ENCODE measurements at places on chromosomes 5 and 9.
A peak's percentile ranks its signal among the peaks of the same experiment; 100 is the strongest.

GRCh38 chr5:180869587-180869986 lies 8.5 kb upstream of the ZFP62 start:
- DNase-seq, result no peak

DNA sequence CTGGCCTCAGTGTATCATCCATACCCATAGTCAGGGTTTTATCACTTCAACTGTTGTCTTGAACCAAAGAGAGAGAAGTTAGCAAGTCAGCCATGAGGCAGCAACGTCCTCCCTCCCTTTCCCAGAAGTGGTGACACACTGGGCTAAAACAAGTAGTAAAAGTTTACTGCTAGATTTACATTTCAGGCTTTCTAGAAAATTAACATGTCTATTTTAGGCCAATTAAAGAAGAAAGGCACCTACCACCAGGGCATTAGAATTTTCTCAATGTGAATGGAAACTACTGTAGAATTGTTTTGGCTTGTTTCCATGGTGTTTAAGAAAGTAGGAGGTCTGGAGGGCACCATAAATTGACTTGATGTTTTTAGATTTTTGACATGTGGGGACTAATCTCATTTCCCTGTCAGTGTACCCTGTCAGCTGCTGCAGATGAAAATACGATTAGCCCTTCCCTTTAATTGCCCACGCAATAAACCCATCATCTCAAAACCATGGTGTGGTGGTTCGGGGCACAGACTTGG lies 121.8 kb upstream of the ELL2 start:
- DNase-seq, result no peak

GRCh38 chr5:175238326-175238725 lies 205.7 kb downstream of the DRD1 start:
- DNase-seq, result no peak

DNA sequence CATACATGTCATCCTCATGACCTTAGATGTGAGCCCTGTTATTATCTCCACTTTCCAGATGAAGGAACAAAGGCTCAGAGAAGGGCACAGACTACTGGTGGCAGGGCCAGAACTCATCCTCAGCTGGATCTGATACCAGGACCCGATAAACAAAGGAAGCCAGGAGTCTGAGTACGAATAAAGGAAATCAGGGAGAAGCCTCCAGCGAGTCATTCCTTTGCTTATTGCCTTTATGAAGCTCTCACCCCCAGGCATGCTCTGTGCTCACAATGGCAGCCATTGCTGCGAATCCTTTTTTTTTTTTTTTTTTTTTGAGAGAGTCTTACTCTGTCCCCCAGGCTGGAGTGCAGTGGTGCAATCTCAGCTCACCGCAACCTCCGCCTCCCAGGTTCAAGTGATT lies 130.1 kb downstream of the GAPVD1 start:
- DNase-seq, result no peak

- DNase-seq, result no peak
These were observed 556.6 kb upstream of the TUSC1 start for GRCh38 chr9:26234865-26235264.

DNA sequence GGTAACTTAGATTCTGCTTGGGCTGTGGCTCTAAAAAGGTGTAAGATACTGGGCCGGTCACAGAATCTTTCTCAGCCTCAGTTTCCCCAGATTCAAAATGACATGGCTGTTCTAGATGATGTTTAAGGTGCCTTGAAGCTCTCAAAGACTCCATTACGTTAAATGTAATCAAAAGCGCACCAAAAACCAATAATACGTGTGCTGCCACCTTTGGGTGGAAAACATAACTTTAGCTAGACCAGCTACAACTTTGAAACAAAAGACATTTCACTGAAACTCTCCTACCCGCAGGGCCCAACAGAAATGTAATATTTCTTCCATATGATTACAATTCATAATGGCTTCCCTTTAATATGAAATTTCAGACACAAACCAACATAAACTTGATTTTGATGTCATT lies 35.0 kb upstream of the PCSK5 start:
- DNase-seq, result no peak

- DNase-seq, result no peak
These were observed 29.4 kb upstream of the SPATA31D4 start for GRCh38 chr9:81898851-81899250.

DNA sequence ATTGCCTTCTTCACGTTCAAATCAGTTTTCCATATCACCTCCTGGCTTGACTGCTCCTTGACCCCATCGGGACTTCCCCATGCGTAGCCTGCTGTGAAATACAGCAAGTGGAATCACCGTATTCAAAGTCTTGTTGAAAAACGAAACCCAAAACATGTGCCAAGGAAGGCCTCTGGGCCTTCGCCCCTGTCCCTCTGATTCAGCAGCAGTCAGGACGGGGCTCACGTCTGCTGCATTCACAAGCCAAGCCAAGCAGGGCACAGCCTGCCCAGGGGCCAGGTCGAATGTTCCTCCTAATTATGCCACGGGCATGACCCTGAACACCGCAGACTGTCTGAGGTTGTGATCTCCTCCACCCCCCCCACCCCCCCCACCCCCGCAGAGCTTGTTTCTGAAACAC lies 960 bp upstream of the CTNND2 start:
- DNase-seq, result no peak

- no peak for DNase-seq
These were observed 134.6 kb upstream of the PRSS3 start for GRCh38 chr9:33660772-33661171.

- no peak for DNase-seq
These were observed 14.8 kb downstream of the BARHL1 start for GRCh38 chr9:132597073-132597775.

- peak; percentile 62 for DNase-seq
These were observed at the start of gene DAB2 for GRCh38 chr5:39424736-39425637. Gene DAB2, minus strand, starts transcription at chr5:39424980. Its CDS starts 30,660 bp downstream, at chr5:39394320.

DNA sequence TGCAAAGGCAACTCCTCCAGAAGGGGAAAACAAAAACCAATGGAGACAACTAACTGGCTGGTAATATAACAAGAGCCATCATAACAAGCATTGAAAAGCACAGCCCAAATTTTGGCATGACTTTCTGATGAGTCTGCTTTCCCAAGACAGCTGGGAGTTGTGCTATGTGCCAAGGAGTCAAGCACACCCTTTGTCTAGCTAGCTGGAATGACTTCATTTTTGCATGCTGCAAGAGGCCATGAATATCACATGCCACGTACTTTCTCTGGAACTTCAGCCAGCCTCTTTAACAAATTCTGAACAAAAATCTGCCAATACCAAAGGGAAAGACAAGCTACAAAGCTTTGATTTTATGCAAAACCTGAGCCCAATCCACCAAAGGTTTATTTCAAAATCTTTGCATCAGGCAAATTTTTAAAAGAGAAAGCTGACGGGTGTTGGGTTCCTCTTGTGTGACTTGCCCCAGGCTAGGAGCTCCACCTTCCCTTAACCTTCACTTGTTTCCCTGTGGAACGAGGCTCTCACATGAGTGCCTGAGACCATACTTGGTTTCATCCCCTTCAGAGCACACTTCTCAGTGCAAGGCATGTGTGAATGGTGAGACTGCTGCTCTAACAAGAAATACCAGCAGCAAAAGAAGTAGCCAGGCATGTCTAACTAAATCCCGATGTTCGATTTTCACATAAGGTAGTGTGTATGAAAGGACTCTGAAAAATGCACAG lies 47.3 kb downstream of the S1PR3 start:
- DNase-seq, result peak; percentile 38

DNA sequence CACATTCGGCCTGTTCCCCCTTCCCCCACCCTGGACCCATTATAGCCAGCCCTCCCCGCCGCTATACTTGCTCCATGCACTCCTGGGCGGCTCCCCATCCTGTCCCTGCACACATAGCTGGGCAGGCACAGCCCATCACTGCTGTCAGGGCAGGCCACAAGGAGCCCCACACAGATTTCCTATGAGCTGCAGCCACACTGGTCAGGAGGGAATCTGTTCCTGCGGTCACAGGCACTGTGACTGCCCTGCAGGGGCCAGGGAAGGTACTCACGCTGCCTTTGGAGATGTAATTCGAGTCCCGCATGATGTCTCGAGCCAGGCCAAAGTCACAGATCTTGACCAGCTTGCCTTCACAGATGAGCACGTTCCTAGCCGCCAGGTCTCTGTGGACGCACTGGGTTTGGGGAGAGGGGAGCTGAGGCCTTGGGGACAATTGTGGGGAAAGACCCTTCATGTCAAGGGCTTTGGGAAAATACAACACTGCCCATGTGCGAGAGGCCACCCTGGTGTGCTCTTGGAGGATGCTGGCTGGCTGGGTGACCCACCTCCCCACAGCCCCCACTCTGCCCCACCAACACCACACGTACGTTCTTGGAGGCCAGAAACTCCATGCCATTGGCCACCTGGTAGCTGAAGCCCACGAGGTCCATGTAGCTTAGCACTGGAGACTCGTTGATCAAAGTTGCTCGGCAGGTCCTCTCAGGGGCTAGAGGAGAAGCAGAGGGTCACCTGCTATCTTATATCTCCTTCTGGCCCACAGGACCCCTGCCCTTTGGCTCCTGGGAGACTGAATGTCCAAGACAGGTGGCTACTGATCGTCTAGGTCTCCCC lies 34.5 kb upstream of the CSF1R start:
- DNase-seq, result no peak

DNA sequence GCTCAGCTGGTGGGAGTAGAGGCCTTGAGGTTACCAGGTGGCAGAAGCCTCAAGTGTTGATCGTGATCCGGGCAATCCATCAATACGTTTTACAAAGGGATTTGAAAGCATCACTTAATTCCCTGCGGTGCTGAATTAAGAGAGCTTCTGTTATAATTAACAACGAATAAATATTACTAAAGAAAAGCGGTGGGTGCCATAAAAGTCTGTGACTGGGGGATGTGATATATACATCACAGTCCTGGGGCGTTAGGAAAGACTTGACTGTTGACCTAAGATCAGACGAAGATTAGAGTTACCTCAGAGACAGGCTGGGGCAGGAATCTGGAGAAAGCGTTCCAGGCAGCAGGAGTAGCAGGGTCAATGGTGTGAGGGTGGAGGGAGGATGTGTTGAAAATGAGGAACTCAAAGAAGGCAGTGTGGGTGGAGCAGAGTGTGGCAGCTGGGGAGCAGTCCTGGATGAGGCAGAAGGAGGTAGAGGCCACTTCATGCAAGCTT lies 6.7 kb upstream of the C5orf63 start:
- no peak for DNase-seq

DNA sequence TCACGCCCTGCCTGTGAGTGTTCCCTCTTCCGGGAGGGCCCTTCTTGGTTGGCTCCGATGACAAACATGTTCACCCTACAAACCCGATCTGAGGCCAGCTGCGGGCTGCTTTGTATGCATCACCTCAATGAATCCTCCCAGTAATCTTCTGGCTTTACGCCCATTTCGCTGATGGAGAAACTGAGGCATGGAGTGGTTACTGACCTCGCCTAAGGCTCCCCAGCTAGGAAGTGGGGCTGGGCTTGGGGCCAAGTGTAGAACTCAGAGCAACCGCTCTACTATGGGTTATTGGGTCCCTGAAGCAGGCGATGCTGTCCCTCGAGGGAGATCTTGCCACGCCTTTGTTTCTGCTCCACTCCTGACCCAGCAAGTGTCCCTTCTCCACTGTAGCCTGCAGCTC lies 38.2 kb upstream of the RPL26L1 start:
- no peak for DNase-seq

GRCh38 chr9:36997414-36997813 lies 36.7 kb downstream of the PAX5 start:
- DNase-seq, result no peak

DNA sequence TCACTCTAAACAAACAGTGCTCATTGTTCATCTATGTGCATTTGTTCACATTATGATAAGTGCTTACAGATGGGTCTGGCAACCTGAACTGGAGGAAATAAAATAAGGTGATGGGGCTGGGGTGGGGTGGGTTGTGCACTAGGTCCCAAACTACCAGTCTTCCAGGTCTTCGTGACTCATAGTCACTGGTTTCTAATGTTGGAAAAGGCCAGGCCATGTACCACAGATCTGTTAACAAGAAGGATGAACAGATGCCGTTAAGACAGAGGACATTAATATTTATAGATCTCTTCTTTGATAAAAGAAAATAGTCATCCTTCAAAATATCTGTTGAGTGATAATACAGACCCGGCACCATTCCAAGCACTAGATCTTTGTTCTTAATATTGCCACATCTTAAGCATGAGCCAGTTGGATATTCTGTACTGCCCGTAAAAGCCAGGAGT lies 71.4 kb upstream of the STARD4 start:
- no peak for DNase-seq

DNA sequence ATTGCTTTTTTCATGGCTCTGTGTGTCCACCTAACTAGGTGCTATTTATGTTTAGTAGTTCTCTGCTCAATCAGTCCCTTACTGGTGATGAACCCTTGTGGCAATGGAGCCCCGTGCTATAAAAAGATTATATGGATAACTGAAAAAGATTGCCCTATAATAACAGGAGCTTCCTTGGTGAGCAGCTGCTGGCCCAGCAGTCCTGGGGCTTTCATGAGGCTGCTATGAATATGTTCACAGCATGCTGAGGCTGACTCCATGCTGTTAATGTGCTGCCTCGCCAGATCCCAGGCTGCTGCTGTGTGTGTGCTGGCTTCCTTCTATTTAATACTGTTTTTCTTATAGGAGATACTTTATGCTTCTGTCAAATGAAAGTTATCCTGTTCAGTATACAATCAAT lies 357.5 kb downstream of the TAF11L14 start:
- no peak for DNase-seq

- no peak for DNase-seq
These were observed 17.9 kb downstream of the STARD4 start for GRCh38 chr5:111494355-111494999.

DNA sequence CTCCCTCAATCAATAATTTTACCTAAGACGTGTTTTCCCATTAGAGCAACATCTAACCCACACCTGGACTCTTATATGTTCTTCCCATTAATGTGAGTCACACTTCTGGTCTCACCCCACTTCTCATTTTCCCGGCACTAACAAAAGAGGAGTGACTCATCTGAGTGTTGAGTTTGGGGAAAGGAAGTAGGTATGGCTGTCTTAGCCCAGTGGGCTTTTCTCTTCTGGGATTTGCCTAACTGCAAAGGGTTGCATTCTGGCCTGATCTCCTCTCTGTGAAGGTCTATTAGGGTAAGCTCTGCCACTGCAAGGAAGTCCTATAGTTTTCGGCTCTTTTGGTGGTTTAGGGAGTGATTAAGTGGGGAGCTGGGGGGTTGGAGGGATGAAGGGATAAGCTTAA lies 195.6 kb downstream of the KIAA0825 start:
- DNase-seq, result no peak

- DNase-seq, result no peak
These were observed 1.9 kb downstream of the FLT4 start for GRCh38 chr5:180647465-180647864.

- DNase-seq, result no peak
These were observed 30.9 kb downstream of the GDNF start for GRCh38 chr5:37808945-37809344.

DNA sequence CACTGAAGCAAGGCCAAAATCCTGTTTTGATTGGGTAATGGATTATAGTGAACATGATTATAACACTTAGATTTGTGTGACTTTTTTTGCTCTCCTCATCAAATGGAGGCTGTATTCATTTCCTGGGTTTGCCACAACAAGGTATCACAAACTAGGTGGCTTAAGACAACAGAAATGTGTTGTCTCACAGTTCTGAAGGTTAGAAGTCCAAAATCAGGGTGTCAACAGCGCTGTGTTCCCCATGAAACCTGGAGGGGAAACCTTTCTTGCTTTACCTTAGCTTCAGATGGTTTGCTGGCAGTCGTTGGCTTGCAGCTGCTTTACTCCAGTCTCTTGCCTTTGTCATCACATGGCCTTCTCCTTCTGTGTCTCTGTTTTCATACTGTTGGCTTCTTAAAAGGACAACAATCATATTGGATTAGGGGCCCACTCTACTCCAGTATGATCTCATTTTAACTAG lies 32.4 kb downstream of the CDC42SE2 start:
- no peak for DNase-seq
